T-cell (primary cell): ENCODE measurements at places on chromosomes 3 and 15.
A peak's percentile ranks its signal among the peaks of the same experiment; 100 is the strongest.

DNA sequence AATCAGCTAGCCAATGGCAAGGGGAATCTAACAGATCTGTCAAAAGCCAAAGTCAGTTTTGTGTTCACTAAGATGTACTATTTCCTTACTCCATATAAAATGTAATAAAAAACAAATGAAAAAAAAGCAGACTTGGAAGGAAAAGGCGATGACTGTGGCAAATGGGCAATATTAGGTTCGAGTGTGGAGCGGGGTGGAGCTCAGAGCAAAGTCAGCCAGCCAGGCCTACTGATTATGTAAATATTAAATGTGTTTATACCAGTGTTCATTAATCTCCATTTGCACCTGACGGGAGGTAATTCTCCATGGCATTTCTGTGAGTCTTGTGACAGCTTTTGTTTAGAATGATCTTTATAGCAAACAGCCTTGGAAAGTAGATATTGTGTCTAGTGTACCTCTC, 96.2 kb upstream of the KCNMB2 start:
- no peak overlapping the region for H3K27ac ChIP-seq
- no peak for DNase-seq
- no peaks in the 10 kb centered on the region for H3K36me3 ChIP-seq
- H3K27me3 ChIP-seq = no peaks in the 10 kb centered on the region
- no peak overlapping the region for H3K4me3 ChIP-seq
- H3K4me1 ChIP-seq = no peaks in the 10 kb centered on the region

DNA sequence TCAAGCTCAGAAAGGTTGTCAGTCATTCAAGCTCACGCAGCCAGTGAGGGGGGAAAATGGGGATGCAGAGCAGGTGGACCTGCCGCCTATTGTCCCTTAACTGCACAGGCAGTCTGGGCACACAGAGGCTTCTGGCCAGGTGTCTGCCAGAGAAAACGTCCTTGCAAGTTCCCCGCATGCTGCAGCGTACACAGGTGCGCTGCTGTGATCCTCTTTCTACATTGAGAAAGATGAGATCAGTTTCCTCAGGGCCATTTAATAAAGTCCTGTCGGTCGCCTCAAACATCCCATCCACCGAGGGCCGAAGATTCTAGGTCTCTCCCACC, 445 bp upstream of the TSEN2 start:
- no peak for DNase-seq
- H3K27ac ChIP-seq = peak overlapping the region; percentile 80
- H3K4me1 ChIP-seq = peaks cover 19% of the 10 kb centered on the region
- peak overlapping the region; percentile 44 for H3K4me3 ChIP-seq
- H3K27me3 ChIP-seq = no peaks in the 10 kb centered on the region

DNA sequence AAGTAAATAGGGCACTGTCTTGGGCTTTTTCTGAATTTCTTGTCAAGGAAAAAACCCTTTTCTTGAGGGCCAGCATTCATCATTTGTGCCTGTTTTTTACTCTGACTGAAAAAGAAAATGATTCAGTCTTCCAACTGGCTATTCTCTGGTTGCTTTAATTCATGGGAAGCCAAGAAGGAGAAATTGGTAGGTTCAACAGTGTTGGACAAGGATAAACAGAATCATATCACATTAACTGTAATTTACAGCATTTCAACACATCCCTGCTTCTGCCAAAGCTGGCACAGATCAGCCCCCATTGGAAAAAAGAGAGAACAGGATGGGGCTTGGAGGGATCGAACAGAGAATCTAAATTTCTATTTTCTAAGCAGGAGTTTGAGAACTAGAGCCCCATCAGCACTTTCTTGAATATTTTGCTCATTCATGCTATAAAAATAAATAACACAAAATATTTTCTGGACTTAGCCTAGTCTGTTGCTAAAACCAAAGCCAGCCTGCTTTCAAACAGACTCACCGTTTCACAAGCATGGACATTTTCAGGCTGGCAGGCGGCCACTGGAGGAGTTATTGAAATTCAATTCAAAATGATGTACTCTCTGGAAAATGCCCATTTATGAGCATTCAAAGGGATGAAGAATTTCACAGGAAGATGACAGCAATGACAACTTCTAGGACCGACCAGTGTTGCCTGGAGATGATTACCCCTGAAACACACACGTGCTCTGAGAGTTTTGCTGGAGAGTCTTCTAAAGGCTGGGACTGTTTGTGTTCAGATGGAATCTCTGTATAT, 181.2 kb downstream of the WNT5A start:
- no peak overlapping the region for H3K27ac ChIP-seq
- no peaks in the 10 kb centered on the region for H3K27me3 ChIP-seq
- DNase-seq = no peak
- H3K36me3 ChIP-seq = no peaks in the 10 kb centered on the region

DNA sequence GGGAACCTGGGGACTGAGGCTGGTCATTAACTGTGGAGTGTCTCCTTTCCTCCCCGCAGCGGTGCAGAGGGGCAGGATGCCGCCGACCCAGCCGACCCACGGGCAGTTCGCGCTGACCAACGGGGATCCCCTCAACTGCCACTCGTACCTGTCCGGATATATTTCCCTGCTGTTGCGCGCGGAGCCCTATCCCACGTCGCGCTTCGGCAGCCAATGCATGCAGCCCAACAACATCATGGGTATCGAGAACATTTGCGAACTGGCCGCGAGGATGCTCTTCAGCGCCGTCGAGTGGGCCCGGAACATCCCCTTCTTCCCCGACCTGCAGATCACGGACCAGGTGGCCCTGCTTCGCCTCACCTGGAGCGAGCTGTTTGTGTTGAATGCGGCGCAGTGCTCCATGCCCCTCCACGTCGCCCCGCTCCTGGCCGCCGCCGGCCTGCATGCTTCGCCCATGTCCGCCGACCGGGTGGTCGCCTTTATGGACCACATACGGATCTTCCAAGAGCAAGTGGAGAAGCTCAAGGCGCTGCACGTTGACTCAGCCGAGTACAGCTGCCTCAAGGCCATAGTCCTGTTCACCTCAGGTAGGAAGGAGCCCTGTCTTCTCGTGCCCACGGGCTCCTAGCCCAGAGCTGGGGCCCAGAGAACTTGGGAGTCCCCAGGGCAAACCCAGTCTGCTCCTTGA, 3.7 kb downstream of the NR2F2 start:
- H3K4me1 ChIP-seq = peaks cover 33% of the 10 kb centered on the region
- no peak overlapping the region for H3K27ac ChIP-seq
- peak overlapping the region; percentile 15 for H3K4me3 ChIP-seq

GRCh38 chr15:40344631-40345120, 3.9 kb upstream of the CCDC9B start:
- H3K4me1 ChIP-seq = no peaks in the 10 kb centered on the region
- H3K36me3 ChIP-seq = no peaks in the 10 kb centered on the region
- DNase-seq = peak; percentile 64
- H3K27me3 ChIP-seq = peaks cover 18% of the 10 kb centered on the region
- no peak overlapping the region for H3K4me3 ChIP-seq
- no peak overlapping the region for H3K27ac ChIP-seq

DNA sequence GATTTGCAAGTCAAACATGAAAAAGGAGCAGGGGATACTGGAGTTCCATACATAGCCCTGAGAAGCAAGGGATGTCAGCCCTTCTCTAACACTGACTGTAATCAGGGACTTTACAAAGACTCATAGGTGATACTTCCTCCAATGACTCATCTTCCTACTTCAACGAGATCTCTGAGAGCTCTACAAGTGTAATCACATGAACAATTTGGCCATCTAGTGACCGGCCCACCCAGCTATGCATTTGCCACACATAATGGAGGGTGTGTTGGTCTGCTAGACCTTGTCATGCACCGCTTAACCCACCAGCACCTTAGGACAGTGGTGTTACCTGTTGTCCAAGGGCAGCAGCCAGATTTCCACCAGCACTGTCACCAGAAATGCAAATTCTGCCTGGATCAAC, 75.3 kb downstream of the NCEH1 start:
- no peak for DNase-seq
- no peaks in the 10 kb centered on the region for H3K4me1 ChIP-seq
- H3K27ac ChIP-seq = no peak overlapping the region
- H3K36me3 ChIP-seq = no peaks in the 10 kb centered on the region
- no peak overlapping the region for H3K4me3 ChIP-seq

- no peaks in the 10 kb centered on the region for H3K27me3 ChIP-seq
- H3K4me1 ChIP-seq = no peaks in the 10 kb centered on the region
- H3K4me3 ChIP-seq = no peak overlapping the region
- no peak for DNase-seq
- H3K27ac ChIP-seq = no peak overlapping the region
Observed at GRCh38 chr3:137669519-137670060, 94.5 kb upstream of the SOX14 start.

DNA sequence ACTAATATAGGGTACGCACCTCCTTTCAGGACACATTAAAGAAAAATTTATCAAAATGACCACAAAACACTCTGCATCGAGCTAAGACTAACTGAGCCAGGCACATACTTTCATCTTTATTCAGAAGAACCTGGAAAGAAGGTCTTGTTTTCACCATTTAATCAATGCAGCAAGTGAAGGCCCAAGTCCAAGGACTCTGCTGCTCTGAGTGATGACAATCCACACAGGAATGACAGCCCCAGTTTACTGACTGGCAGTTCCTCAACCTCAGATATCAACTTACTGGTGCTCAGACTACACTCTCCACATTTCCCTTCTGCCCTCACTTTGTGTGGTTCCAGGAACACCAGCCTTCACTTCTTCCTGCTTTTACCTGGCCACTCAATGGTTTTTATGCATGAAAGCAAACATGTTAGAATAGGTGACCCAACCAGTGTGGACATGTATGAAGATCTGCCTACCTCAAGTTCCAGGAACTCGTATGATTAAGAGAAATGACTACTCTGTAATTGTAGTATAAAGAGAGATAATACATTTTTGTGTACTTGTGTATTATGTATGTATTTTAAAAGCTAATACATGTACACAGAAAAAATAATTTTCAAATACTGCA, 29.1 kb upstream of the RASA2 start:
- DNase-seq = no peak
- peaks cover 7% of the 10 kb centered on the region for H3K27me3 ChIP-seq
- peaks cover 2% of the 10 kb centered on the region for H3K4me1 ChIP-seq
- H3K36me3 ChIP-seq = no peaks in the 10 kb centered on the region
- no peak overlapping the region for H3K4me3 ChIP-seq
- H3K27ac ChIP-seq = no peak overlapping the region

DNA sequence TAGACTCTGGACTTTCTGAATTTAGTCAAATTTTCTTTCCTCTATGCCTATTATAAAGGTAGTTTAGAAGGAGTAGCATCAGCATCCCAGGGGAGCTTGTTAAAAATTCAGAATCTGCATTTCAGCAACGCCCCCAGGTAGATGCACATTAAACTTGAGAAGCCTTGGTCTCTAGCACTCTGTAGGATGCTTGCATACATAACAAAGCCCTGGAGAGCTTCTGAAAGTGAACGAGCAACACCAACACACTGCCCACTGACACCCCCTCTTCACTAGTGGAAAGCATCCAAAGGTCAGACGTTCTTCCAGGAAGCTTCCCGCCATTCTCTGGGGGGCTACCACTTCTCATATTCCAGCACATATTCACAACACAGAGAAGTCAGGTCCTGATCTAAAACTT, 6.5 kb downstream of the PRICKLE2 start:
- no peak overlapping the region for H3K27ac ChIP-seq
- DNase-seq = no peak
- H3K27me3 ChIP-seq = no peaks in the 10 kb centered on the region
- no peaks in the 10 kb centered on the region for H3K4me1 ChIP-seq

DNA sequence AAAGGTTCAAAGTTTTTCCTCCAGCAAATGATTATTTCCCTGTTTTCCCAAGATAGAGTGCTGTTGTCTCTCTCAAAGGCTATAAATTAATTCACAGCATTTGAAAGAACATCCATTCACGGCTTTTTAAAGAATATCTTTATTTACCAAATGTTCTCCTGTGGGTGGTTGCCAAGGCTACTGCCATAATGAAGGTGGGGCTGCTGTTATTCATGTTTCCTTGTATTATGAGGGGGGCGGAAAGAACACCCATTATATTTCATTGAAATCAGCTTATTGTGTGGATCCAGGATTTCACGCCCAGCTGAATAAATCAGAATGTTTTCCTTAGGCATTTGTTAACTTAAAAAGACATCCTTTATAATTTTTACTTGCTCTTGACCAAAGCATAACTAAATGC, 10.1 kb downstream of the SRP14 start:
- no peak overlapping the region for H3K4me3 ChIP-seq
- H3K27me3 ChIP-seq = no peaks in the 10 kb centered on the region
- DNase-seq = no peak
- no peaks in the 10 kb centered on the region for H3K4me1 ChIP-seq
- no peak overlapping the region for H3K27ac ChIP-seq

DNA sequence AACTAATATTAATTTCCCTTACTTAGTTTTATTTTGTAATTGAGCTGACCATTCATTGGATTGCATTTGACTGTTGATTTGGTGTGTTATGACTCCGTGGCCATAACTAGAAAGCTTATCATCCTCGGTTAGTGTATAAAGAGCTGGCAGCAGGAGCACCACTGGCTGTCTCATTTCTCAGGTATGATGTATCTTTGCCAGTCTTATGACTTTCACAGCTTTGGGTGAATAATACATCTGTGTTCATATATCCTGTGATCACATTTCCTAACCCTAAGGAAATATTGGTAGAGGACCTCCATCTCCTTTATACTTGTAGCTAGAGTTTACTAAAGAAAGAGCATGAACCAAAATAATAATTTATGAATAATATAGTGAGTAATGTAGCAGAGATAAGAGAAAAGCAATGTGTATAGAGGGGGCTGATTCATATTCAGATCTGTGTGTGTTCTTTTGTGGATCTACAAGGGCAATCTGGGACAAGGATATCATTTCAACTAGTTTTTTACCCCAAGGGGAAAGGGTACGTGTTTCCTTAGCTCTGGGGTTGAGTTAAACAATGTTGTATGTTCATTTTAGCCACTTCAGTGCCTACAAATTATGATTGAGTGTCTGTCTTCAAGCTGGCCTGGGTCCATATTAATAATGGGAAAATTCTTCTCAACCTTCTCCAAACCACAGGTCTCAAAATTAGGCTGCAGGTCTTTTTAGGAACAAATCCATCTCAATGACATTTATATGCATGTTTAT, 901.7 kb downstream of the NTRK3 start:
- H3K36me3 ChIP-seq = no peaks in the 10 kb centered on the region
- no peak for DNase-seq
- H3K4me1 ChIP-seq = no peaks in the 10 kb centered on the region
- H3K27me3 ChIP-seq = no peaks in the 10 kb centered on the region

GRCh38 chr3:157091083-157091833, 68.7 kb downstream of the CCNL1 start:
- no peak for DNase-seq
- H3K4me3 ChIP-seq = no peak overlapping the region
- H3K27ac ChIP-seq = no peak overlapping the region
- H3K27me3 ChIP-seq = no peaks in the 10 kb centered on the region
- H3K36me3 ChIP-seq = no peaks in the 10 kb centered on the region
- peaks cover 7% of the 10 kb centered on the region for H3K4me1 ChIP-seq

DNA sequence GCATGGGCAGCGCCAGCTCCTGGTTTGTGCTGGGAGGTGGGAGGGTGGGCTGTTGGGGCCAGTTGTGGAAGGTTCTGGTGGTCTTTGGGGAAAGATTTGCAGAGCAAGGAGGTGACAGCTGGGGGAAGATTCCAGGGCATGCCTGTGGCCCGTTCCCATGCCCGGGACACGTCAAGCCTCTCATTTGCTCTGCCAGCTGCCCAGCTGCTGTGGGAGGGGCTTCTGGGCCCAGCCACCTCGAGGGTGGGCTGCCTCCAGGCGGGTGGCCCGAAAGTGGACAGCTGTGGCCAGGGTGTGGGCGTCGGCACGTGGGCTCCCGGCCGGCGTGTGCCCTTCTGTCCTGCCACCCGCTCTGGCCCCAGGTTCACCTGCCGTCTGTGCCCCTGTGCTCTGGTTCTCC, 17.2 kb downstream of the PLXNA1 start:
- no peak overlapping the region for H3K4me3 ChIP-seq
- H3K36me3 ChIP-seq = no peaks in the 10 kb centered on the region
- H3K4me1 ChIP-seq = no peaks in the 10 kb centered on the region
- H3K27ac ChIP-seq = no peak overlapping the region
- no peak for DNase-seq
